ENCODE measurements at places on chromosomes 12 and 14. TPM values are rescaled to one million over a fixed set of nuclear protein-coding genes. Genes with fewer than 3 reads are reported as not detected.

Gene NOS1
- total RNA-seq: not detected

DNA sequence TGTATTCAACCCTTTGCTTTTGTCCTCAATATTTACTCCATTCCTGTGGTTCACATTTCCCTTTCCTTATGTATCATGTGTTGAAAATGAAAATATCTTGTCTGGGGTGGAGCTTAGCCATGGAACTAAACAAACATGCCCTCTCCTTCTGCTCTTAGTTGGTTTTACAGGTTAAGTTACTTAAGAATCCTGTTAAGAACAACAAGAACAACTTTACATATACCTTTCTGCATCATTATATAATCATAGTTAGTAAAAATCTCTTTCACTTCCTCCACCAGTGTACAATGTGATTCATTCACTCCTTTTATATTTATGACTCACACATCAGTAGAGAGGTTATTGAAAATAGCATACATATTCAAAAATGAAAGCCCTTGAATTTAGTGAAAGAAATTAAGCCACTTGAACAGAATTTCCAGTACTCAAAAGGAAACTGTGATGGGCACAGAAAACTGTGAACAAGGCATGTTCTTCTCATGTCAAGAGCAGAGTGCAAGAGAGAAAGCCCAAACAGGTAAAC is 307.7 kb downstream of the CCDC91 start:
- no peaks in the 10 kb centered on the region for H3K36me3 ChIP-seq
- H3K4me1 ChIP-seq: peaks cover 17% of the 10 kb centered on the region
- H3K27ac ChIP-seq: peak overlapping the region; percentile 57
- no peaks in the 10 kb centered on the region for H3K27me3 ChIP-seq
- H3K4me3 ChIP-seq: no peak overlapping the region

DNA sequence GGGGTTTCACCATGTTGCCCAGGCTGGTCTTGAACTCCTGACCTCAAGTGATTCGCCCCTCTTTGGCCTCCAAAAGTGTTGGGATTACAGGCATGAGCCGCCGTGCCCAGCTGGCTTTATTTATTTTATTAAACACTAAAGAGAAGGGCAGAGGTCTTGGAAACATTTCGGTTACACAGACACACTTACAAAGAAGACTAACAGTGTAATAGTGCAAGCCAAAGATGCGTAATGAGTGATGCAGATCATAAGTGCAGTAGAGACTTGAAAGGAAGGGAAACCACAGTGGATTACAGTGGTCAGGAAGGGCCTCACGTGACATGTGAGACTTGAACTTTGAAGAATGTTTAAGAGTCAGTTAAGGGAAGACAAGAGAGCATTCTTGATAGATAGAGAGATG is 33.9 kb upstream of the CDK17 start:
- no peak overlapping the region for H3K27ac ChIP-seq
- no peak for DNase-seq
- no peaks in the 10 kb centered on the region for H3K27me3 ChIP-seq
- H3K4me1 ChIP-seq: peaks cover 3% of the 10 kb centered on the region
- H3K4me3 ChIP-seq: no peak overlapping the region

DNA sequence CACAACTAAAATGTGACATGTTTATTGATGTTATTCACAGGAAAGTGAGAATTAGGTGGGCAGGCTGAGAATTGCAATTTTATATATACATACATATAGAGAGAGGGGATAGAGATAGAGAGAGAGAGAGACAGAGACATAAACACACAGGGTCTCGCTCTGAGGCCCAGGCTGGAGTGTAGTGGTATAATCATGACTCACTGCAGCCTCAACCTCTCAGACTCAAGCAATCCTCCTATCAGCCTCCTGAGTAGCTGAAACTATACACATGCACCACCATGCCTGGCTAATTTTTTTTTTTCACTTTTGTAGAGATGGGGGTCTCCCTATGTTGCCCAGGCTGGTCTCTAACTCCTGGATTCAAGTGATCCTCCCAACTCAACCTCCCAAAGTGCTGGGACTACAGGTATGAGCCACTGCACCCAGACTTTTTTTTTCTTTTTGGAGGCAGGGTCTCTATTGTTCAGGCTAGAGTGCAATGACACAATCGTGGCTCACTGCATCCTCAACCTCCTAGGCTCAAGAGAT is 49.1 kb downstream of the R3HDM2 start:
- no peaks in the 10 kb centered on the region for H3K4me1 ChIP-seq
- H3K27ac ChIP-seq: no peak overlapping the region
- no peaks in the 10 kb centered on the region for H3K27me3 ChIP-seq

DNA sequence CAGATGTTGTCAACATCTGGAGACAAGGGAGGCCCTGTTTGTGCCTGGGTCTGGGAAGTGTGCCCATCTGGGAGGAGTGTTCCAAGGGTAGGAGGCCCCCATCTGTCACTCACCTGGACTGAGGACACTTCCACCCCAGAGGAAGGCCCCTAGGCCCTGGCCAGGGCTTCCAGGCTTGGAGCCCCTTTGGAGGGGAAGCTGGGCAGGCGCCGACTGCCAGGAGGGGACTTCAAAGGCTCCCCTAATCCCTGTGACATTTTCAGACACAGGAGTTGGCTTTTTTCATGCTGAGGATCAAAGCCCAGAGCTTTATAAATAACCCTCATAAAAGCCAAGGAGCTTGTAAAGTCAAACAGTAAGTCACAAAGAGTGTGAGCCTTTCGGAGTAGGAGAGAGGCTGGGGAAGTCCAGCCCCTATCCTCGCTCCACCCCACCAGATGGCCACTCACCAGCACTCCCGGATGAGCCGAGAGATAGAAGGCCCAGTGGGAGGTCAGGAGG is 17.6 kb upstream of the FAM222A start:
- no peak overlapping the region for H3K4me3 ChIP-seq
- no peak overlapping the region for H3K27ac ChIP-seq
- H3K27me3 ChIP-seq: peaks cover 21% of the 10 kb centered on the region
- no peak for DNase-seq
- H3K36me3 ChIP-seq: no peaks in the 10 kb centered on the region
- no peaks in the 10 kb centered on the region for H3K4me1 ChIP-seq

DNA sequence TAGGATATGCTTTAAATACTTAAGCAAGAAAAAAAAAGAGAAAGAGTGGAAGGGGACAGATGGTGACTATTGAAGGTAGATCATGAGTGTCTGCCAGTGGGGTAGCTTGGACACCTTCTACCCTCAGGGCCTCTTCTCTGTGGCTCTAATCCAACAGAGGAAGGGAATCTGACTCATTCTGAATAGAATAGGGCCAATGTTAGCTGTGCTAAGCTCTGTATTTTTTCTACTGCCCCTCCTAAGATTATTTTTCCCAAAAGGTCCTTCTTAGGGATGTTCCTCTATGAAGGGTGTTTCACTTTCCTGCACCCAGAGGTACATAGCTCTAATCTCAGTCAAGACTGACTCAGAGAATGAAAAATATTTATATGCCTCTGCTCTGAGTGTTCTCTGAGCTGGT is 25.6 kb downstream of the UNC79 start:
- peaks cover 61% of the 10 kb centered on the region for H3K27me3 ChIP-seq
- no peak overlapping the region for H3K27ac ChIP-seq

- no peak for DNase-seq
- H3K4me1 ChIP-seq: peaks cover 27% of the 10 kb centered on the region
- H3K4me3 ChIP-seq: no peak overlapping the region
- H3K27me3 ChIP-seq: no peaks in the 10 kb centered on the region
Measured at GRCh38 chr12:63928305-63928704, 83.8 kb downstream of the SRGAP1 start.

All from MCF 10A (cell line).